ENCODE measurements at places on chromosomes 1 and 21. TPM values are rescaled to one million over a fixed set of nuclear protein-coding genes. Genes with fewer than 3 reads are reported as not detected.

ERICH3 gene
- not detected for total RNA-seq

IGSF3 gene
- 19.9 TPM for total RNA-seq

KMO gene
- not detected for total RNA-seq

IGSF9 gene
- 0.25 TPM for total RNA-seq

SAMD11 gene
- total RNA-seq, result 2.4 TPM

ANKRD45 gene
- 0.25 TPM for total RNA-seq

LCA5L gene
- total RNA-seq, result 0.80 TPM

FBXO44 gene
- 20.2 TPM for total RNA-seq

GSTM1 gene
- total RNA-seq, result not detected

LCK gene
- 0.63 TPM for total RNA-seq

GRCh38 chr1:108601708-108602410, 42.0 kb downstream of the EEIG2 start:
- DNase-seq, result no peak

DNA sequence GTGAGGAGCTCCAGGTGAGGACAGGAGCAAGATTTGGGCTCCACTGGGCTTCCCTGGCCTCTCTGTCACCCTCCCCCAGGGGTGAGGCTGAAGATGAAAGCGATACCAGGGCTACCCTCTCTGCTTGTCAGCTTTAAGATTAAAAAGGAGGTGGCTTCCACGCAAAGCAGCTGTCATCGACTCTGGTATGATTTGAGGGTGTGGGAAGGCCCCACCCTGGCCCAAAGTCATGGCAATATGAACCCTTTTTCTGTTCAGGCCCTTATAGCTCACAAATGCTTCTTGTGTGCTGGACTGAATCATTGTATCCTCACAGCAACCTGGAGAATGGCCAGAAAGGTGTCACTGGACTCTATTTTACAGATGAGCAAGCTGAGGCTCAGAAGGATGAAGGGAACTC, 41.6 kb downstream of the NUAK2 start:
- DNase-seq, result no peak

GRCh38 chr1:11707621-11708276, 16.2 kb downstream of the DRAXIN start:
- DNase-seq, result peak; percentile 78

- no peak for DNase-seq
Observed at GRCh38 chr1:1353389-1354151, 4.4 kb upstream of the DVL1 start.

DNA sequence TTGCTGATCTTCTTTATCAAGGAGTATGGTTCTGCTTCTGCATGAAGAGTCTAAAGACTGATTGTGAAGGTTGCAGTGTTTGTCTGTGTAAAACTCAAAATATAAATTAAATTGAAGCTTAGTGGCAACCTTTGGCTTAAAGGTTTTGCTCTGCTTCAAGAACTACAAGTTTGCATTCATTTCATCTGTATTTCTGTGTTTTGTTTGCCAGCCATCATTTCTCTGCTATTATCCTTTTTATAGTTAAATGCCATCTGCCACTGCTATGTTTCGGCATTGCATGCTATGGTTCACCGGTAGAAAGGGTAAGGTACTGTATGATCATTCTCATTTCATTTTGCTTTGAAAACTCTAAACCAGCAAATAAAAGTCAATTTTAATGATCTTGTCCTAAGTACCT, 52.9 kb downstream of the OSBPL9 start:
- DNase-seq, result no peak

GRCh38 chr1:3315399-3316339, 138.8 kb upstream of the ARHGEF16 start:
- no peak for DNase-seq

DNA sequence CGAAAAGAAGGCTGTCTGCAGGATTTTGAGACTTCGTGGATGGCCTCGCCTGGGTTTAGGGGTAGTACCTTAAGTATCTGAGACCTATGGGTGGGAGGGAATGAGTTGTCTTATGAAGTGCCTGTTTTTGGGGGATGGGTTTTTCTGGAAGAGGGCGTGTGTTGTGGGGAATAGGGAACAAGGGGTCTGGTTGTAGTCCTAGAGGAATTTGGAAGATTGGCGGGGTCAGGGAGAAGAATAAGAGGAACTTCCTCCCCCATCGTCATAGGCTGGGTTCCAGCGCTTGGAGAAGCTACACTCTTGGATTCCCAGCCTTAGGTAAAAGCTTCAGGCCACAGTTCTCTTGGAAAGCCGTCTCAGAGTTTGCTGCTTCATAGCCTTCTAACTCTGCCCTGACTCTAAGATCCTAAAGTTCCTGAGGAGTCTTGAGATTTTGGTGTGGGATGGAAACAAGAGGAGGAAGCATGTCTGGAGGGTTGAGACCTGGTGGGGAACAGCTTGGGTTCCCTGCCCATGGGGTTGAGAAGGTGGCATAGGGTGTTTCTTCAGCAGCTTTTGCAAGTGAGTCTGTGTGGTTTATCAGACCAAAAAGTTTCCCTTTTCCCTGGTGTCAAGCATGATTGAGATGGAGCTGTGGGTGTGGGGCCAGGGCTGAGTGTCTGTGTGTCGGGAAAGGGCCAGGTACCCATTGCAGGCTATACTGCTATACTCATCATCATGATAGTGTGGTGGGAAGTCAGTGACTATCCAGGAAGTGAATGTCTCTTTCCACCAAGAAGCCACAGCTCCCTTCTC, 1.8 kb downstream of the VANGL2 start:
- DNase-seq, result no peak

GRCh38 chr1:33377013-33377412, 53.9 kb downstream of the PHC2 start:
- no peak for DNase-seq

GRCh38 chr1:179793281-179793680, 50.2 kb downstream of the FAM163A start:
- DNase-seq, result no peak

- no peak for DNase-seq
Observed at GRCh38 chr21:44764319-44765230, 37.0 kb downstream of the UBE2G2 start.

GRCh38 chr1:230715510-230715909, 1.6 kb upstream of the AGT start:
- DNase-seq, result no peak

DNA sequence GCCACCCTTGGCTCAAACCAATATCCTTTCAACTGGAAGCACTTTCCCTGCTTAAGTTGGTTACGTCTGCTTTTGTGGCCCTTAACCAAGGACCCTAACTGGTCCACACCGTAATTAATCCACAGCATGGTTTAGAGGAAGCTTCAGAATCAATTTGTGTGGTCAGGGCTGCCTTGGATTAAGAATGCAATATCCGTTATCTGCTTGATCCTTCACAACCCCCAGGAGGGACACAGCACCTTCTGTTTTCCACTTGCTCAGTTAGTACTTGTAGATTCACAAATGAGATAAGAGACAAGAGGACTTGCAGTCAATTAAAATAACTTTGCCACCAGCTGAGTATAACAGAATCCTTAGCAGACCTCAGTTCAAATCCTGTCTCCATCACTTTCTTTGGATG, 56.9 kb upstream of the LRP8 start:
- no peak for DNase-seq

DNA sequence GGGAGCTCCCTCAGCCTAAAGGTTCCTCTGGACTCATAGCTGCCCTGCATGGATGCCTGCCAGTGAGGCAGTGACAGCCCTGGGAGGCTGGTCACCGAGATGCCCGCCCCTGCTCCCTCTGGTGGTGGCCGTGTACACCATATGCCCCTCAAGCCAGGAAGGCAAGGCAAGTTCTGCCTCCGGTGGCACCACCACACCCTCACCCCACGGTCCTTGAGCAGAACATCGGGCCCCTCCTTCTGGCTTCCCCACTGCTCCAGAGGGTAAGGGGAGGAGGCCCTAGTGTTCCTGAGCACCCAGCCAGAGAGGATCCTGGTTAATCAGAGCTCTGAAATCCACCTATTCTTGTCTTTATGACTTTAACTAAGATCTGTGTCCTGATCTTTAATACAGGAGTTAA, 1.5 kb upstream of the S100A14 start:
- no peak for DNase-seq

GRCh38 chr1:240189386-240189989, 97.8 kb downstream of the FMN2 start:
- no peak for DNase-seq

GRCh38 chr1:183180218-183180617, 5.8 kb upstream of the LAMC2 start:
- DNase-seq, result no peak

- DNase-seq, result no peak
Observed at GRCh38 chr1:151002051-151002450, 4.7 kb downstream of the MINDY1 start.

GRCh38 chr1:114008480-114008941, 29.2 kb downstream of the OLFML3 start:
- no peak for DNase-seq

DNA sequence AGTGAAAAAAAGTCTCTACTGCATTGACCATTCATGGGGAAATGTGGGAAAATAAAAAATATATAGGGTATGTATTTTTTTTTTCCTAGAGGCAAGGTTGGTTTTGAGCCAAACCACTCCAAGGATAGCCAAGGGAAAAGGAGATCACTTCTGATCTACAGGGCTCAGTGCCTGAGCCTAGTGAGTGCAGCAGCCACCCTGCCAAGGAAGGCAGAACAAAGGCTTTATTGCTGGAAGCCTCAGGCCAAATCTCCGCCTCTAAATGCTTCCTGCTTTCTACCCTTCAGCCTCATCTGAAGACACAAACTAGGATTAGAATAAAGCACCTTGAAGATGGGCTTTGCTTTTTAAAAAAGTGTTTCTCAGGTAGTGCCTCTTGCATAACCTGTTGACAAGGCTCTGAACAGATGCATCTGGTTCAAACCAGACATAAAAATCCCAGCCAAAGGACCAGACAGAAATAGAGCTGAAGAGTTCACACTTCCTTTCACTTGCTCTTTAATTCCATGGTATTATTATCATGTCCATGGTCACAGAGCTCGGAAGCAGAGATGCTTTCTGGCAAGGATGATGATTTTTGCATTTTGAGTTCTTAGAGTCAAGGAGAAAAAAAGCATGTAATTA, 10.5 kb downstream of the C1orf115 start:
- no peak for DNase-seq

- DNase-seq, result no peak
Observed at GRCh38 chr1:175579956-175580750, 163.2 kb downstream of the TNR start.

GRCh38 chr21:36480618-36481017, 696 bp upstream of the CLDN14 start:
- DNase-seq, result no peak

DNA sequence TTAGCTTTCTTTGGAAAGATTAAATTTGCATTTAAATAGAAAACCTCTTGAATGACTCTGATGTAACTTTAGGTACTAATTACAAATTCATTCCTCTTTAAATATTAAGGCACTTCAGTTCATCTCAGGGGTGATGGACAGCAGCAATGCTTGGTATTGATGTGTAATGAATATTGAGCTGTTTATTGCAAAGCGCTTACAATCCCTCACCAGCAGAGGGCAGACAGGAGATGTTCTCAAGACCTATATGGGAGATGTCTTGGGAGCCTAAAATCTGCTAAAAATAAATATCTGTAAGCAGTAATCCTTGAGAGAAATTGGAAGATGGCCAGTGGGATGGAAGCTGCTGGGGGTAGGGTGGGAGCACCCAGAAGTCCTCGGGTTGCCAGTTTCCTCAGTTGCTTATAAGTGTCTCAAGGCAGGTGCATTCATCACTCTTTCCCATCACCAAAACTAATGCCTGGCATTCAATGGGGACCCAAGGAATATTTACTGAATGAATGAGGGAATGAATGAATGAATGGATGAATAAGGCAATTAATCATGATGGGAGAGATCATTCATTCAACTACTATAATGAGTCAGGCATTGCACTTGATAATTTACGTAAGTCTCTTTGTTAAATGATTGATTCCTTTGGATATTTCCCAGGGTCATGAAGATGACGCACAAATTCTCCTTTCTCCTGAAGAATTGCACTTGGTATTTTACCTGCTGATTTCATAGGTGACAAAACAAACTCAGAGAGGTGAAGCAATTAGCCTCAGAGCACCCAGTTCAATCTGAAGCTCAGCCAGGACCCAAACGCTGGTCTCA, 2.3 kb downstream of the KLHDC8A start:
- DNase-seq, result no peak

- no peak for DNase-seq
Observed at GRCh38 chr1:168905633-168906032, 176.6 kb upstream of the DPT start.

DNA sequence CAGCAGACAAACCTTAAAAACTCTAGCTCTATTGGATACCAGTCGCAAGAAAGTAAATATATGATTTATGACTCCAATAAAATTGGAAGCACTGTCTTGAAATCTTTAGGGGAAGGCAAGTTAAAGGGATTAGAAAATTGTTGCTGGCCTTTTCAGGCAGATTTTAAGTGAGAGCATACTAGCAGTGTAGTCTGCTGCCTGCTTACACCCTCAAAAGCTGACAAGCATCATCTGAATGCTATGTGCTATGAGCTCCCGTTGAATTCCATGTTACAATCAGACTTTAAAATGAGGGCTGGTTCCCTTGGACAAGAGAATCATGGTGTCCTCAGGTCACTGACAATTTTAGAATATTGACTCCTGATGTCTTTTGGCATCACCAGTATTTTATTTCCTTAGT, 271.1 kb upstream of the C1orf105 start:
- no peak for DNase-seq

DNA sequence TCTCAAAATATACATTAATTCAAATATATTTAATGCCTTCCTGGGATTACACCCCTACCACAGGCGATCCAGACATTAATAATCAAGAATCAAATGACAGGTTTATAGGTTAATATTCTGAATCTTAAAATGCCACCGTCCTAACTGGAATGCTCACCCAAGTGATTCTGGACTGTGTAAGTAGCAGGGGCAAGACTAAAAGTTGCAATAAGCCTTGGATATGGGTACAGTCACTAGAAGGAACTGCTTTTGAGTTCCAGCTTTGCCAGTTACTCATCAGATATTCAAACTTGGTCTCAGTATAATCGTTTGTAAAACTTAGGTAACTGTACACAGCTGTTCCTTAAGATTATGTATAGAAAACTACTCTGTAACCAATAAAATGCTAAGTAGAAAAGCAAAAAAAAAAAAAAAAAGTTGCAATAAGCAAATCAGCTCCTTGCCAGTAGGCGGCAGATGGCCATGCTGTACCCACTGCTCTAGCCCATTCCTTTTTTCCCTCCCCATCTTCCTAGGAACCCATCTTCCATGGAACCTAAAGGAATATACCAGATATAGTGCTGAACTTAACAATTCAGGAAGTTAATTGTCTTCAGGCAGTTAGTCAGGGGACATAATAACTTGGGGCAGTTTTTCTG, 10.5 kb downstream of the RO60 start:
- DNase-seq, result no peak

DNA sequence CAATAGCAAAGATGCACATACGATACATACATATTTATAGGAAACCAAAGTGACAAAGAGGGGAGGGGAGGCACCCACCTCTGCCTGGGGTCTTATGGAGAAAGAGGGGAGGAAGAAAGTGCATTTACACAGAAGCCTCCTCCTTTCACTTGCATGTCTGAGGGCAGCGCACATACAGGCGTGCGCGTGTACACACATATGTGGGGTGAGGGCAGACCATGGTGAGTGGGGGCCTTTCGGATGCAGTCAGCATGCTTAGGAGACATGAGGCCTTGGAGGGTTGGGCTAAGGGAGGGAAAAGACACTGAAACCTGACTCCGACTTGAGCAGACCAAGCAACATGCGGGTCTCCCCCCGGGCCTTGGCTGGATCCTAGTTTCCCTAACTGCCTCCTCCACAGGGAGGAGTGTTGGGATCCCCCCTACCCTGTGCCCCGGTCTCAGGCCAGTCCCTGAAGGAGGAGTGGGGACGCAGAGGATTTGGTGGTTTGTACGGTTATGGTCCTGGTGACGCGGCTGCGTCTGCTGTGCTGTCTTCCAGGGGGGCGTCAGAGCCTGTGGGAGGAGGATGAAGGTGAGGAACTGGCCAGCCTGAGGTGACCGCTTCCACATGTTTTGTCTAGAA, 15.2 kb downstream of the LRRC71 start:
- DNase-seq, result no peak

- no peak for DNase-seq
Observed at GRCh38 chr21:42075686-42076471, 4.8 kb downstream of the UMODL1 start.

Measured in left ventricle myocardium inferior (tissue), 1 donor.